ENCODE measurements at places on chromosomes 7 and 10.

DNA sequence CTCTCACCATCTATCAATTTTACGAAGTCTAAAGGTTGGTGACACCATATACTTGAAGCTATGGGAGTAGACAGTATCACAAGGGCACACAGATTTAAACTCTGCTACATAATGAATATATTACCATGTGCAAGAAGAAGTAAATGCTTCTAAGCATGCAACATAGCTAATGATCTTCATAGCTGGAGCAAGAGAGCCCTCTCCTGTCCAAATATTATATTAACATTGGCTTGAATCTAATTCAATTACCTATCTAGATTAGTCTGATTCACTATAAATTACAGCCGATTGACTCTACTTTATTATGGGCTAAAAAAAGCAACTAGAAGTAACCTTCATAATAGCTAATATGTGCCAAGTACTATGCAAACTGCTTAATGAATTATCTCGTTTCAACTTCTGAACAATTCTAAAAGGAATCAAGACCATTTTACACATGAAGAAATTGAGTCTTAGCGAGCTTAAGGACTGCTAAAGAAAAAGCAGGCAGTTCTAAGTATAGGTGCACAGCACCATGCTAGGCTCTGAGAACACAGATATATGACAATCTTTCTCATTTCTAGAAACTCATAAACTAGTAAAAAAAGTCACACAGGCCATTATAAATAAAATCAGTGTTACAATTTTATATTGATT lies 21.9 kb downstream of the FRA10AC1 start:
- no peak for DNase-seq

- DNase-seq: no peak
Observed at GRCh38 chr7:148437043-148437442, 153.5 kb upstream of the C7orf33 start.

DNA sequence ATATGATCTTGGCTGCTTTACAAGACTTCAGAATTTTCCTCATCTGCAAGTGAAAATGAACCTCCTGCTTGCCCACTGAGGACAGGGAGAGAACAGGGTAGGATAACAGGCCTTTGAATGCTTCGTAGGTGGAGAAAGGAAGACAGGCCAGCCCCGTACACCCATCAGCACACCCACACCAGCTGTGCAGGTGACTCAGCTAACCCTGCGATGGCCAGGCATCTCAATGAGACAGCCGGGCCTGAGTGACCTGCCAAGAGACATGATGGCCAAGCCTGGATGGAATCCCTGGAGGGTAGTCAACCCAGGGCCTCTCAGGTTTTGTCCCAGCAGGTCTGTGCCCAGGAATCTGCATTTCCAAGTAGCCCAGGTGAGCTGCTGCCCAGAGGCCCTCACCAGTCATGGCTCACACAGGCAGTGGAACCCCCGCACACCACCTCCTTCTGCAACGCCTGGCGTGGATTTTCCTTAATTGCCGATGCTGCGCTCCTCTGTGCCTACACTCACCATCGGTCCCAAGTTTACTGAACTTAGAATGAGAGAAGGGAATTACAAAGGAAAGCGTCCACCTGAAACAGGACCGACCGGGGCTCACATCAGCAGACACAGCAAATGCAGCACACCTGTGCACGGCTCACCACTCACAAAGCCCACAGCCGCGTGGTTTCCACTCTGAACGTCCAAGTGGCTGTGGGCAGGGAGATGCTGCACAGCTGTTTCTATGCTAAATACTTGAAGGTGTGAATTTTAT lies 163.7 kb downstream of the DIP2C start:
- no peak for DNase-seq

GRCh38 chr10:23157691-23158369 lies 34.3 kb upstream of the PTF1A start:
- DNase-seq: peak; percentile 18

- no peak for DNase-seq
Observed at GRCh38 chr10:46299536-46300369, 13.0 kb downstream of the ANTXRL start.

DNA sequence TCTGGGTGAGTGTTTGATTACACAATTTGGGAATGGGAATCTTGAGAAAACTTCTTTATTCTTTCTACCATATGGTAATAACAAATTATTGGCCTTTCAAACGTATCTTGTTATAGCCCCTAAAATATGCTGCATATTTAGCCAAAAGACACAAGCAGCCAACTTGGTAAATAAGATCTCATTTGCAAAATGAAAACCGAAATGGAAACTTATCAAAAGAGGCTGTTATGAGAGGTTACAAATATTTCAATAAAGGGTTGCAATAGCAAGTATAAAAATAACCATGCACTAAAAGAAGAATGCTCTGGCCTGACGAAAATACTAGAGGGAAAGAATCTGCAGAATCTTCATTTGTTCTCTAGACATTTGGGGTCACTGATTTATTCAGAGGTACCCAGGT lies 259.5 kb upstream of the LRRN3 start:
- DNase-seq: no peak

- no peak for DNase-seq
Observed at GRCh38 chr10:45580371-45581215, 92.0 kb downstream of the ZFAND4 start.

DNA sequence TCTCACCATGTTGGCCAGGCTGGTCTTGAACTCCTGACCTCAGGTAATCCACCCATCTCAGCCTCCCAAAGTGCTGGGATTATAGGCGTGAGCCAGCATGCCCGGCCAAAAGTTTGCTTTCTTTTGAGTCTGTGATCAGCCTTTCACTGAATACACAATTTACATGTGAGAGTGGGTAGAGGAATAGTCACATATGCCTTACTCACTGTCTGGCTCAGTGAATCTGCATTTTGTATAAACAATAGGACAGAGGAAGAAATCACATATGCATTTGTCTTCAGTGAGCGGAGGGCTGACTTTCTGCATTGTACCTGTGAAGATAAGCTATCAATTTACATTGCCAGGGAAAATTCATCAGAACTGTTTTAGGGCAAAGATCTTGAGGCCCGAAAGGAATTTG lies 2.5 kb upstream of the TECPR1 start:
- no peak for DNase-seq

- DNase-seq: no peak
Observed at GRCh38 chr10:46217752-46218453, 68.9 kb upstream of the ANTXRL start.

GRCh38 chr10:92747600-92747999 lies 57.8 kb downstream of the HHEX start:
- no peak for DNase-seq

DNA sequence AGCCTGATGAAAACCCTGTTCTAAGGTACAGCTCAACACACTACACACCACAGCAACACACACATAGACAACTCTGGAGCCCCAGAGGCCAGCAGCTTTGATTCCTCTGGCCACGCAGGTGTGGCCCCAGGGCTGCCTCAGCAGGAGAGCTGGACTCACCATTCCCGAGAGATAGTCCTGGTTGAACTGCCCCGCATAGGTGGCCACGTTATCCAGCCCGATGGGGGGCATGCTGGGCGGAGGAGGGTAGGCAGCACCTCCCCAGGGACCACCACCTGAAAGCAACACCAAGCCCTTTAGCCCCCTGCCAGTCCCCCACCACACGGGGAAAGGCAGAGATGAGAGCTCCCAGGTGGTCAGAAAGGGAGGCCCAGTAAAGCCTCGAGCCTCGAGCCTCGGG lies 34.7 kb downstream of the ANXA11 start:
- DNase-seq: no peak

DNA sequence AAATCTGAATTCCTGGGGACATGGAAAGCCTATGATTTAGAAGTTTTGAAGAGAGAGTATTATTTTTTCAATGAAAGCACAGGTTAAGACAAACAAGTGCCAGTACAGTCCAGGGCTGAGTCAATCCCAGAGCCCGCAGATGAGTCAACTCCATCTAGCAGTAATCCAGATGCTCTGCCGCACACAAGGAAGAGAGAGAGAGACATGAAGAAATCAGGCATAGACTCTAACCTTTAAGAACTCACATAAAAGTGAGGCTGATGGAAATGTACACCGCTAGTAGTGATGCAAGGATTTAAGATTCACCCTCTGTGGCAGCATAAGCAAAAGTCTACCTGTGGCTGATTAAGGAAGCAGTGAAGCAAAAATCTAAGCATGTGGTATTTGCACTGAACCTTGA lies 651.5 kb downstream of the TNS3 start:
- peak; percentile 94 for DNase-seq

GRCh38 chr10:43160046-43160920 lies 22.0 kb downstream of the CSGALNACT2 start:
- peak; percentile 61 for DNase-seq

GRCh38 chr10:67912331-67912946 lies 28.0 kb downstream of the SIRT1 start:
- no peak for DNase-seq

GRCh38 chr7:1812509-1813393 lies 142.7 kb downstream of the ELFN1 start:
- DNase-seq: no peak

DNA sequence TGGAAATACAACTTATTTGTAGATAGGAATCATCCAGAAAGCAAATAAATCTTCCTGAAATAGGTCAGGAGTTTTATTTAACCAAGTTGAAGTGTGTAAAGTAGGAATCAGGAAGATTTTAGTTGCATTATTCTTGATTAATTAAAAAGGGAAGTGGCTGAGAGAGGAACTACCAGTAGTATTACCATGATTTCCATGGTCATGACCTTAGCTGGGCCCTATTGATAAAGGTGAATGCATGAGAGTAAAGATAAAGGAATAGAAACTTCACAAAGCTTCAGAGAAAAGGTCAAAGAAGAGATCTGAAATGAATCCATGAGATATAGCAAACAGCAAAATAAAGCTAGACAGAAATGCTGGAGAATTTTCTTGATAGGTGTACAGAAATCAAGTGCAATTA lies 46.2 kb upstream of the DLX6 start:
- DNase-seq: no peak

DNA sequence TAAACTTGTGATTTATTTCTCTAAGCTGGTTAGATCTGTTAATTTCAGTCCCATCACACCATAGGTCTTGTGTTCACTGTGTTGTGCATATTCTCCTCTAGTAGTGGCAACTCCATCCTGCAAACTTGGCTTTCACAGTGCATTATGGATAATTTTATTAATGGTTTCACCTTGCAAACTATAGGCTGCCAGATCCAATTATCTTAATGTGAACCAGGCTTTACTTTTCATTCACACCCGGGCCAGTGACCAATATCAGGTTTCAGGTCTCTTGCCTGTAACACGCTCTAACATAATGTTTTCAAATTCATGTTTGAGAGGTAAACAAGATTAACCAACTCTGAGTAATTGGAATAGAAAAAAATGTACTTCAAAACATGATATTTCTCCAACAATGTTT lies 1293.0 kb downstream of the REEP3 start:
- DNase-seq: no peak

GRCh38 chr10:122044045-122044661 lies 55.2 kb downstream of the TACC2 start:
- no peak for DNase-seq

DNA sequence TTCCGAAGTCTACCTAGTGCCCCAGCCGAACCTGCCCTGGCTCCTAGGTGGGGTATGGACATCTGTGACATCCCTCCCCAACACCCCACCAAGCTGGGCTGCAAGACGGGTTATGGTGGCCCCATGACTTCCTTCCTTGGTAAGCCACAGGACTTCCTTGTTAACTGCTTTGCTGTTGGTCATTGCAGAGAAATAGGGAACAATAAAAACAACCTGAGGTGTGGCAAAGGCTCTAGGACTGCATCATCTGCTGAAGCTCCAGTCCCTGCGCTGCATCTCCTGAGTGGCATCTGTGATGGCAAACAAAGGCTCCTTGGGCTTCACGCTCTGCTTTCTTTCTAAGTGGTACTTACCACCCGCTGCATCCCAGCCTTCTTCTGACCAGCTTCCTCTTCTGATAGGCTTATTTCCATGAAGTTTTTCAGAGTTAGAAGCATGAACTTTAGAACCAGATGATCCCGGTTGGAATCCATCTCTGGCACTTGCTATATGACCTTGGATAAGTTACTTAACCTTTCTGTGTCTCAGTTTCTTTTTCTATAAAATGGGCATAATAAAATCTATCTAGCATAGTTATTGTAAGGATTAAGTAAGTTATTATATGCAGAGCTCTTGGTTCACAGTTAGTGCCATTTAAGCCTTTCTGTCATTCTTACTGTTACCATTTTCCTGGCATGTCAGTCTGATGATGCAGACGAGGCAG lies 216.8 kb downstream of the RPS24 start:
- no peak for DNase-seq

- no peak for DNase-seq
Observed at GRCh38 chr10:27188259-27188658, 33.1 kb downstream of the MASTL start.

GRCh38 chr10:16856092-16856491 lies 38.9 kb upstream of the RSU1 start:
- no peak for DNase-seq

DNA sequence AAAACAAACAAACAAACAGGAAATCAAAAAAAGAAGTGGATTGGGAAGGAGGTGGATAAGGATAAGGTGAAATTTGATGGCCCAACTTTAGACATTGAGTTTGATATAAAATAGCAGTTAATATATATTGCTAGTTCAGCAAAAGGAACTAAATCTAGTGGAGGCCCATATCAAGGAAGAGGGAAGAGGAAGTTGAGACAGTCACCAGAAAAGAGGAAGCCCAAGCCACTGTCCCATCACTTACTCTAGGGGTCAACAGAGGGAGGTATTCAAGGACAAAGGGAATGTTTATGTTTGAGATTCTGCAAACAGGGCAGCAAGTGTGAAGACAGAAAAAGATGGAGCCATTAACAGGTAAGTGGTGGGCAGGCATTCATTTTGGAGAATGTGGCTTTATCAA lies 3.7 kb downstream of the LAMTOR4 start:
- DNase-seq: no peak

GRCh38 chr7:41612798-41613197 lies 90.1 kb downstream of the INHBA start:
- no peak for DNase-seq

- DNase-seq: no peak
Observed at GRCh38 chr10:13559124-13559700, 27.6 kb upstream of the PRPF18 start.

DNA sequence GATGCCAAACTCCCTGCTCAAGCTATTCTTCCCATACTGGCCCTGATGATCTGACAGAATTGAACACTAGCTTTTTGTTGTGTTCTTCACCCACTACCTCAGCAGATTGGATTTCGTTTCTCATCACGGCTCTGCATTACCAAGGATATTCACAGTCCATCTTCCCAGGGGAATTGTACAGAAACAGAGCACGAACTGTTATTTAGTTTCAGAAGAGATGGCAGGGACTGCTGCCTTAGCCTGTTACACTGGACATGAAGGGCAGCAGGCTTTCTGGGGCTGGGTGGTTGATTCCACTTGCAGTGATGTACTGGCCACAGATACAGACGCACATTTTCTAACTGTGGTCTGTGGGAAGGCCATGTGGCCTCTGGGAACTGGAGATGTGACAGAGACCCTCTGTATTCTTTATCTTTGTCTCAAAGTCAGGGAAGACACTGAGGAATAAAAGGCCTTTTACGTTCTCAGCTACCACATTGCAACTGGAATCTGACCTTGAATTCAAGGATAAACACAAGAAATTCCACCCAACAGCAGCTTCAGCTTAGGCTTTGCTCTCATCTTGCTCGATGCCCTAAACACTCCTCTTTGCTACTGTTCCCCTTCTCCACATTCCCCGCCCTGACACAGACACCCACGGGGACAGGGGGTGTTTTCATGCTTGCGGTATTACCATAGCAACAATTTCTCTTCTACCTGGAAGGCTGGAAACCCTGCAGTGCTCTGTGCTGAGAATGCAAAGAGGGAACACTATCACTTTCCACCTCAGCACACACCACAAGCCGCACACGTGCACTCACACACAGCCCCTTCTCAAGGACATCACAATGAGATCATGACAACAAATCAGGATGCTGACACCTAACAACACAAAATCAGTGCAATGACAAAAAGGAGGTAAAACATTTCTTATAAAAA lies 81.7 kb downstream of the RNF216 start:
- no peak for DNase-seq

- no peak for DNase-seq
Observed at GRCh38 chr7:90599892-90600555, 3.9 kb downstream of the CDK14 start.
